ENCODE measurements at places on chromosomes 16 and 17. TPM values are rescaled to one million over a fixed set of nuclear protein-coding genes. Genes with fewer than 3 reads are reported as not detected.

Gene ARL5C
- not detected for total RNA-seq

GRCh38 chr17:8409966-8410882 is 12.6 kb upstream of the RNF222 start:
- peak; percentile 71 for DNase-seq

Gene UNC13D
- total RNA-seq = 12.7 TPM

DNA sequence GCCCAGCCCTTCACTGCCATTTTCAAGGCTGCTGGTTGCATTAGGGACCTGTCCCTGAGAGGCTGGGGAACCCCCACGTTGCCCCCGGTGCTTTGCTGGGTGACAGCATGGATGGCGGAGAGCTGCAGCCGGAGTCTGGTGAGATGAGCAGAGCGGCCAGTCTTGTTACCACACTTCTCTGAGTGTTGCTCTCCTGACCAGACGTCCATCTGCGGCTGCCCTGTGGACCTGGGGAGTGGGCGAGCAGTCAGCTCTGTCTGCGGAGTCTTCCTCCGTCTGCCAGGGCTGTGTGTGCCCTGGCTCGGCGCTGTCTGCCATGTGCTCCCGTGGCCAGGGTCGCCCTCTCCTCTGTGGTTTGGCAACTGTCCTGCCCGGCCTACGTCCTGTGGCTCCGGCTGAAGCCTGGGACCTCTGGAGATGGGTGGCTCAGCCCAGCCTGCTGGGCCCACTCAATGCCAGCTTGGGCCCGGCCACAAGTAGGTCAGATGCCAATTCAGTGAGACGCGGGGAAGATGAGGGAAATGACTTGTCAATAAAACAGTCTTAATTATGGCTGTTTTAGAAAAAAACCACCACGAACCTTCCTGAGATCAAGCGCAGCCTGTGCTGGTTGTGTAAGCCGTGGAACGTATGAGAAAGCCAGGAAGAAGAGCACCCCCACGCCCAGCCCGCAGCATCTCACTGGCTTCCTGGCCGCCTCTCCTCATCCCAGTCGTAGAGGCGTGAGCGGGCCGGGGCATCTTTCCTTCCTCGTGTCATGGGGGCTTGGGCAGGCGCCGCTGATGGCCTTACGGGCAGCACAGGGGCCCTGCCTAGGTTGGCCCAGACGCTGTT is 7.9 kb downstream of the KCTD5 start:
- no peak for DNase-seq

- DNase-seq = no peak
These were observed 71.0 kb upstream of the ATF7IP2 start for GRCh38 chr16:10314811-10315210.

GRCh38 chr17:1008008-1008761 is 11.3 kb downstream of the TIMM22 start:
- no peak for DNase-seq

Gene PNPO
- 20.1 TPM for total RNA-seq

DNA sequence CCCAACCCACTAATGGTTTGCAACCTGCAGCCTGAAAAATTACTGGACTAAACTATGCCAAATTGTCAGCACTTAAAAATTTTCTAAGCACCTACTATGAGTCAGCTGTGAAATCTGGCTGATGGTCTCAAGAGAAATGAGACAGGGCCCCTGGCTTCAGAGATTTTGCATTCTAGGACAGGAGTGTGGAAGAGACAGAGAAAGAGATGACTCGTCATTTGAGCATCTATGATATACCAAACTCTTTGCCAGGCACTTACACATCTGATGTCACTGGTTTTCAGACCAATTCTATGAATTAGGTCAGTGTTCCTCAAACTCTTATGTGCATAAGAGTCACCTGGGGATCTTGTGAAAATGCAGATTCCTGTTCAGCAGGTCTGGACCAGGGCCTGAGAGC is 44.4 kb downstream of the CLEC19A start:
- no peak for DNase-seq

Gene KDM6B
- total RNA-seq = 19.9 TPM

DNA sequence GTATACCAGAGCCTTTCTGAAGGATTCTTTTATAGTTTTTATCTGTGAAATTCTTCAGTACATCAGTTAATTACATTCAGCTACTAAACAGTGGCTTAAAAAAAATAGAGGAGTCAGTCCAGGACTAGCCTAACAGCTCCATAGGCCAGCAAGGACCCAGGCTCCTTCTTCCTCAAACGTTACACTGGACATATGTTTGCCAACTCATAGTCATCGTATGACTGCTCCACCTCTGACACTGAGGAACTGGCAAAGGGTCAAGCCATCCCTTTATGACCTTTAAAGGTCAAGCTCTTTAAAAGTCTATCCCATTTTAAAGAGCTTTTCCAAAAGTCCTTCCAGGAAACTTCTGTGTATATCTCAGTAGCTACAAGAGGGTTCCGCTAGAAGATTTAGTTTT is 36.6 kb downstream of the PHLPP2 start:
- DNase-seq = no peak

Gene MYCBPAP
- 2.2 TPM for total RNA-seq

Gene METTL2A
- total RNA-seq = 34.2 TPM

DNA sequence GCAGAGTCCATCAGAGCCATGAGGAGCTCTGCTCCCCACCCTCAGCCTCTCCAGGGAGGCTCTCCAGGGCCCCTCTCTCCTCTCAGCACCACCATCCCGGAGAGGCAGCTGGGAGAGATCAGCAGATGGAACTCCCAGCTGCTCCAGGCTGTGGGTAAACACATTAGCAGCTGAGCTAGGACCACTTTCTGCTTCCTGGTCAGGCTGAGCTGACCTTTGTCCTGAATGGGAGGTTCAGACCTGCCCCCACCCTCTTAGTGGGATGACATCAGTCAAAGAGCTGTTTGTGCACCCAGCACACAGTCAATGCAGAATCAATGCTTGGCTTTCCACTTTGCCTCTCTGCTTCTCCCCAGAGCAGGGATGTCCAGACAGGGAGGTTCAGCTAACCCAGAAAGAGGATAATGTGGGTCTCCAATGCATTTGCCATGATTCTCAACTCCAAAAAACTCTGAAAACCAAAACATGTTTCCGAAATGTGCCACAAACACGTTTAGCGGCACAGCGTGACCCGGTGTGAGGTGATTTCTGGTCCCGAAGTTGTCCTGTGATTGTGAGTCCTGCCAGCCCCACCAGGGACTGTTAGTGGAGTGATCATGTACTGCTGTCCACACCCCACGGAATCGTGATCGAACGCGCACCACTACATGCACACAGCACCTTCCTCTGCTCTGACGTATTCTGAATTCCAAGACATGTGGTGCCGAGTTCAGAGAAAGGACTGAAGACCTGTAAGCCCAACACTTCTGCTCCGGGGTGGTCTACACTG is 6.7 kb downstream of the GPR142 start:
- no peak for DNase-seq

GRCh38 chr17:29168079-29168758 is 12.0 kb downstream of the MYO18A start:
- DNase-seq = no peak

Gene PRSS36
- 0.23 TPM for total RNA-seq

GRCh38 chr16:47056688-47057629 is 83.5 kb upstream of the DNAJA2 start:
- no peak for DNase-seq

Gene FBXW10B
- 0.54 TPM for total RNA-seq

GRCh38 chr17:83143817-83144231 is 64.4 kb downstream of the METRNL start:
- no peak for DNase-seq

GRCh38 chr16:69057400-69058378 is 47.8 kb upstream of the HAS3 start:
- peak; percentile 73 for DNase-seq

- DNase-seq = no peak
These were observed 103.2 kb downstream of the SOCS1 start for GRCh38 chr16:11152677-11153331.

DNA sequence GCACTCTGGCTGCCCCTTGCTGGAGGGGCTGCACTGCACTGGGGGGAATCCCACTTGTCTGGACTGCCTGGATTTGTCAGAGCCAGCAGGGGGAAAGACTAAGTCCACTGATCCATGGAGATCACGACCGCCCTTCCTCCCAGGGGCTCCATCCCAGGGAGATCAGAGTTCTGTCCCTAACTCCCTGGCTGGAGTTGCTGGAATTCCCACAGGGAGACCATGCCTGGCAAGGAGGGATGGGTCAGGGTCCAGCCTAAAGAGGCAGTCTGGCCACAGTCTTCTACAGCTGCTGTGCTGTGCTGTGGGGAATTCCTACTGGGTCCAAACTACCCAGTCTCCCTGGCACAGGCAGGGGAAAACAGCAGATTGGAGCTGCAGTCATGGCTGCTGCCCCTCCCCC is 311.9 kb downstream of the ZFHX3 start:
- DNase-seq = no peak

- DNase-seq = peak; percentile 61
These were observed 2.7 kb upstream of the TMIGD1 start for GRCh38 chr17:30336369-30337171.

Gene CACNG5
- 0.21 TPM for total RNA-seq

GRCh38 chr17:43839670-43840108 is 6.7 kb upstream of the MPP3 start:
- DNase-seq = no peak

Gene SPATA22
- not detected for total RNA-seq

Gene UTS2R
- 0.39 TPM for total RNA-seq

Gene SOX9
- total RNA-seq = 79.5 TPM

Gene SCN4A
- total RNA-seq = 0.03 TPM

DNA sequence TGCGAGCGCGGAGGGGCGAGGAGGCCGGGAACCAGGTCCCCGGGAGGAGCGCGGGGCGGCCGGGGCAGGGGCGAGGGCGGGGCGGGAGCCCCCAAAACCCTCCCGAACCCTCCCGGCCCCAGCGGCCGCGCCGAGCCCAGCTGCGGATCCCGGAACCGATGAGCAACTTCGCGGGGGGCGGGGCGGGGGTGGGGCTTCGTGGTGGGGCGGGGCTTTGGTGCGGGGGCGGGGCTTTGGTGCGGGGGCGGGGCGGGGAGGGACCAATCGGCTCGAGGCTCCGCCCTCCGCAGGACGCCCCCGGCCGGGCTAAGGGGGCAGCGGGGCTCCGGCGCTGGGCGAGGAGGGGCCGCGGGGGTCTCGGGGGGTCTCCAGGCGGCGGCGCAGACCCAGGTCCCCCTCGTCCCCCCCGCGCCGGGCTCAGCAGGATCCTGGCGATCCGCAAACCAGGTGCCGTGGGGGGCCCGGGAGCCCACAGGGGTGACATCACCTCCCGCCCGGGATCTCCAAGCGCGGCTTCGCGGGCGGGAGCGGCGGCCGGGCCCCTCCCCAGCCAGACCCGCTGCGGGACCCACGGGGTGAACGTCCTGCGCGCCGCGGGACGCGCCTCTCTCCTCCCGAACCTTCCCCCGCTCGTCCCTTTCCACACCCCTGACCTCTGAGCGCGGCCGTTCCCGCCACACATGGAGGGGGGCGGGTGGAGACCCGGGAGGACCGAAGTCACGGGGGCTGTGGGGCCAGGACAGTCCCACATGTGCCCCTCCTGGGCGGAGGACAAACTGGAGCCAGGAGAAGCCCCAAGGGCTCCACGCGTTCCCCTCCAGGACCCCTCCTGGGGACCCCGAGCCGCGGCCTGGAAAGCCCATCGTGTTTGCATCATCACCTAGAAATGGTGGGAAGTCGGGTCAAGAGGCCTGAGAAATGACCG is at the start of gene ABR:
ABR (minus strand) TSS at position 164 of the 925 bp plus-strand sequence. CDS start 254 bp downstream, outside the sequence.
- DNase-seq = no peak

Gene EFCAB5
- total RNA-seq = 0.39 TPM

Data from Panc1 (cell line).